NAMALWA (cell line): ENCODE measurements at places on chromosomes 7 and 10.

- no peak for DNase-seq
Observed at GRCh38 chr7:12210179-12211053, 678 bp upstream of the TMEM106B start.

DNA sequence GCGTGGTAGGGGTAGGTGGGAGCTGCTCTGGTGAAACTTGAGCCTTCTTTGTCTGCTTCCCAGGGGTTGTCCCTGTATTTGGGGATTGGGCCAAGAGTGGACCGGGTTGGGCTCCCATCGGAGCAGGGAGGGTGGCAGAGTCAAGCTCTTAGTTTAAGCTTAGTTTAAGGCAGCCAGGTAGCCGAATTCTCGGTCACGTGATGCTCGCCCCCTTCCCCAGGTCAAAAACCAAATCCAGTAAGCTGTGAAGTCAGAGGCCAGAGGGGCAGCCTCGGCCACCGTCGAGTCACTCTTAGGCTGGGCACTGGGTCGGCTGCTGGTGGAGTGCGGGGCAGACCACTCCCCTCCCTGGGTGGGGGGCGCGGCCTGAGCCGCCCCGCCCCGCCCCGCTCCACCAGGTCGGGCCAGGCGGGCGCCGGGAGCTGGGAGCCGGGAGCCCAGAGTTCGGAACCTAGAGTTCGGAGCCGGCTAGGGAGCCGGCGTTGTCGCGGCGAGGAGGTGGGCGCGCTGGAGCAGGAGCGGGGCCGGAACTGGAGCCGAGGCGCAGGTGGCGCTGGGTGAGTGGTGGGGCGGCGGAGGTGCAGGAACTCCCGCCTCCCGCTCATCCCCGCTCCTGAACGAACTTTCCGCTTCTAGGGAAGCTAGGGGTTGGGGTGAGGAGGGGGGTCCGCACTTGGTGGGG lies 2.8 kb upstream of the LZTS2 start:
- DNase-seq: peak; percentile 52

GRCh38 chr10:44240584-44241205 lies 144.2 kb downstream of the CXCL12 start:
- DNase-seq: no peak

GRCh38 chr10:70274643-70275042 lies 9.2 kb downstream of the NPFFR1 start:
- DNase-seq: no peak

DNA sequence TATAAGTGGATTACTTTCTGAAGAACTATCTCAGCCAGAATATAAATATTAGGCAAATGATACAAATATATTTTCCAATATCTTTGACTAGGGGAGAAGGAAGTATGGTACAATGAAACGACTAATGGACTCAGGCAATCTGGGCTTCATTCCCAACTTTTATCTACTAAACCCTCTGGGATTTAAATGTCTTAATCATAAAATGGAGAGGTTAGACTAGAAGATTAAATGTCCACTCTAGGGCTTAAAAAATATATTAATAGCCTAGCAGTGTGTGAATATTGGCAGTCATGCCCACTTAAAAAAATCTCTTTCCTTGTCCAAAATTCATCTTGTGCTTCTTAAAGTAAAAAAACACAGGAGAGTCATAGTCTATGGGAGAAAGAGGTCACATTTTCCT lies 98.3 kb downstream of the CTTNBP2 start:
- no peak for DNase-seq

GRCh38 chr7:159019111-159019510 lies 125.6 kb downstream of the VIPR2 start:
- no peak for DNase-seq

GRCh38 chr10:29815572-29815971 lies 180.8 kb upstream of the SVIL start:
- DNase-seq: no peak

DNA sequence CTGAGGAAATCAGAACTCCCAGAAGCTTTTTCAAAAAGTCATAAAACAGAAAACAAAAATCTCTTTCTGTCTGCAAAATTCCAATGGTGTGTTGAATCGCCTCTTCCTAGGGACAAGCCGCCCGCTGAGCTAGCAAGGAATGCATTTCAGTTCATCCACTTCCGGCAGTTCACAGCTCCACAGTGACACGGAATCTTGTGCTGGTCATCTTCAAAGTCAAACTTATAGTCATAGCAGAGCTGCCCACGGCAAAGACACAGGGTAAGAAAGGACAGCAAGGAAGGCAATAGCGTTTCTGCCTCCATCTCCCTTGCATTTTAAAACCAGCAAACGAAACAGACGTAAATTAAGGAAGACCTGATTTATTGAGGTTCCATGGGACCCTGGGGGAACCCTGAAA lies 111.2 kb downstream of the GALNT11 start:
- DNase-seq: no peak

- no peak for DNase-seq
Observed at GRCh38 chr10:79152423-79152817, 83.7 kb downstream of the ZMIZ1 start.

- DNase-seq: no peak
Observed at GRCh38 chr10:3442451-3442990, 269.9 kb upstream of the PITRM1 start.

GRCh38 chr10:77541247-77541646 lies 96.4 kb downstream of the KCNMA1 start:
- peak; percentile 1 for DNase-seq

DNA sequence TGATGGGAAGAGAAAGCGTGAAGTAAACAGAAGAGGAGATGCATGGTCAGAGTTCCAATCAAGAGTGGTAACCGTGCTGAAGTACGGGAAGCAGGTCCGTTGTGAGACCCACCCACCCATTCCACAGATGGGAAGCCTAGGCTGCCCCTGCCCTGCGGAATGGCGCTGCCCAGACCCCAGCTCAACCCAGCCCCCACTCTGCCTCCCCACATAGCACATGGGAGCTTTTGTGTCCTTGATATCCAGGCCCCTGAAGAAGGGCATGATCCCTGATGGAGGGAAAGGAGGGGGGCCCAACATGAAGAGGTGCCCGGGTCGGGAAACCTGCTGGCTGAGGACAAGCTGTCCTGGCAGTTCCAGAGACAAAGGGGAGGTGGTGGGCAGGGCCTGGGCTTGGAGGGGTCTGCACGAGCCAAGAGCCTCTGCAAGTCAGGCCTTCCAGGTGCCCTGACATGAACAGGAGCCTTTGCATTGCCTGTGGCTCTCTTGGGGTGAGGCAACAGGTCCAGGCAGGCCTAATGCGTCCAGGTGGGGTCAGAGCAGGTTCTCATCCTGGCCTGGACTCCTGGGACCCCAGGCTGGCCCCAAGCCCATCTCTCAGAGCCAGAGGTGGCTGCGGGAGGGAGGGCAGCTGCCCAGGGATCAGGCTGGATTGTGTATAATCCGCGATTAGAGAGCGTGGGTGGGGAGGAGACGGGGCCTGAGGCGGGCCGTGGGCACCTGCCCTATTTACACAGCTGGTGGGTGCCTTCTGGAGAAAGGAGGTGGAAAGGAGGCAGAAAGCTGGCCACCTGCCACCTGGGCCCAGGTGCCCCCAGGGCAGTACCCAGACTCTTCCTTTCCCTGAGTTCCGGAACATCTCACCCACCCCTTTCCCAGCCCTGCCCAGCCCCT lies 23.5 kb downstream of the YKT6 start:
- DNase-seq: no peak

DNA sequence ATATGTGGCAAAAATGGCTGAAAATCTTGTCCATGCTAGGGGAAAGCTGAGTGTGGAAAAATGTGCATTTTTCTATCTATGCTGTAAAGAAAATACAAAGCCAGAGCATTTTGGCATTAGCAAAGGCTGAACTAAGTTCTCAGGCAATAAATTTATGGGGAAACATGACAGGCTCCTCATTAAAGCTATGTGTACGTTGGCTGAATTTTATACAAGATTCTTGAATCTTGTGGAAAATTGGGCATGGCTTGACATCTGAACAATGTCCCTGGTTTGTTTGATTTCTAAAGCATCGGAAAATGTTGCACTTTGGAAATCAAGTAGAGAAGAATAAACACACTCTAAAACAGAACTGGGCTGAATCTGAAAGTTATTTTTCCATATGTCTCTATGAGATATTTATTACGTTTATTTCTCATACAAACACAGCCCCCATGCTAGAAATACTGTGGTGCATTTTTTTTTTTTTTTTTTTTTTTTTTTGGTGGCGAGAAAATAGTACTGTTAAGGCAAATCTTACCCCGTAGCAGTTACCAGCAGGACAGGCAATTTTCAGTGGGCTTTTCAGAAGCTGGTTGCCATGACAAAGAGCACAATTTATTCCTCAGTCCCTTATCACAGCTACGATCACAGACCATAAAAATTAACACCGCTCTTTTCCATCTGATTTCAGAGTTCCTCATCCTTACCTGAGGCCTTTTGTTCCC lies 16.9 kb downstream of the CPA1 start:
- no peak for DNase-seq

GRCh38 chr7:7769710-7770627 lies 51.6 kb upstream of the RPA3 start:
- DNase-seq: no peak

- DNase-seq: no peak
Observed at GRCh38 chr10:122460891-122461293, 461 bp upstream of the HTRA1 start.

- DNase-seq: no peak
Observed at GRCh38 chr10:122531939-122532338, 28.6 kb upstream of the DMBT1 start.

DNA sequence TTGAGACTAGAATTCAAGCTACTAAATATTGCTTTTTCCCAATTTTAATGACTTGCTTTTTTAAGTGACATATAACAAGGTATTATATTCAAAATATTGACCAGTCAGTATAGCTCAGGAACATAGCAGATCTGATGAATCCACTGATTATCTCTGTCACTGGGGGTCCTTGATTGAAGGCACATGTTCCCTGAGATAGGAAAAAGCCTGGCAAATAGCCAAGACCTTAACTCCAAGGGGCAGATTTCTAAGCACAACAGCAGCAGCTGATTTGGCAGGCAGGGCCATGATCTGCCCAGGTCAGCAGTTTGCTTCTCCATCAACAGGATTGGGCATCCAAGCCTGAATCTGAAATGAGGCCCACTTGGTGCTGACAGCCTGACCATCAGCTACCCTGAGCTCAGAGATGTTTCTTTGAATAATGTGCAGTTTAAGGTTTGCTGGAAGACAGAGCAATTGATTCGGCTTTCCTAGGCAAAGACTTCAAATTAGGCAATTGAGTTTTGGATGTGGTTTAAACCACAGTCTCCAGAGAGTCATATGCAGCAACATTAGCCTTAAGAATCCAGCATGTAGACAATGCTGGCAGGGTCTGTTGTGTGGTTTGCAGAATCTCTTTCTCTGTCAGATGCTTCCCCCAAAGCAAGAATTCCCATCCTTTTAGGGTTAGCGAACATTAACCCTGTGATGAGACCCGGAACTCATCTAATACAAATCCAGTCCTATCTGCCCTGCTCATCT lies 352.6 kb downstream of the ADRA2A start:
- no peak for DNase-seq

DNA sequence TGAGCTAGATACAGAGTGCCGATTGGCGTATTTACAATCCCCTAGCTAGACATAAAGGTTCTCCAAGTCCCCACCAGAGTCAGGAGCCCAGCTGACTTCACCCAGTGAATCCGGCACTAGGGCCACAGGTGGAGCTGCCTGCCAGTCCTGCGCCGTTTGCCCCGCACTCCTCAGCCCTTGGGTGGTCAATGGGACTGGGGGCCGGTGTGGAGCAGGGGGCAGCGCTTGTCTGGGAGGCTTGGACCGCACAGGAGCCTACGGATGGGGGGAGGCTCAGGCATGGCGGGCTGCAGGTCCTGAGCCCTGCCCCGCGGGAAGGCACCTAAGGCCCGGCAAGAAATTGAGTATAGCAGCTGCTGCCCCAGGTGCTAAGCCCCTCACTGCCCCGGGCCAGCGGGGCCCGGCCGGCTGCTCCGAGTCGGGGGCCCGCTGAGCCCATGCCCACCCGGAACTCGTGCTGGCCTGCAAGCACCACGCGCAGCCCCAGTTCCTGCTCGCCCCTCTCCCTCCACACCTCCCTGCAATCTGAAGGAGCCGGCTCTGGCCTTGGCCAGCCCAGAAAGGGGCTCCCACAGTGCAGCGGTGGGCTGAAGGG lies 1113.8 kb upstream of the LRRTM3 start:
- DNase-seq: no peak

DNA sequence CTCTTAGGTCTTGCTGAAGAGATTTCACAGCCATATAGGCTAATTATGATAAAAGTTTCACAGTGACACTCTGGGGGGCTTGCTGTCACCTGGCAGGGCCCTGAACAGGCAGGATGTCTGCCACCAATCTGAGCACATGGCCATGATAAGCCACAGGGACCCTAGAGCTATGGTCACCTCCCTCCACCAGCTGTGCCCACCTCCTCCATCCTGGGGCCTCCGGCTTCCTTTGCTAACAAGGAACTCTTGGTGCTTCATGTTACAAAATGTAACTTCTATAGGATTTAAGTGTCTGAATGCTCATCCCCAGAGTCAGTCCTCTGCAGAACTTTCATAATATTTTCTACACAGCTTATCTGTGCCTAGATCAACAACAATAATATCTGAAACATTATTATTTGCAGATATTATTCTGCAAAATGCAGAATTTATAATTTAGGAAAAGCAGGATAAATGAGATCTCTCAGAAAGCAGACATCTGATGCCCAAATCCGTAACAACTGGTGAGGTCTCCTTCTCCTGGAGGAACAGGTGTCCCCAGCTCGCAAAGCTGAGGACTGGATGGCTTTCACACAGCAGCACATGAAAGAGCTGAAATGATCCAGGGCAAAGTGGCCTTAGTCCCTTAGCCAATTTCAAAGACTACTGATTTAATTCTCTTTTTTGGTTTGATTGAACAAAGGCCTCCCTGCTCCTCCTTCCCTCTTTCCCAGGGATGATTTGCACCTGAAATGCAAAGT lies 287.0 kb upstream of the AOAH start:
- DNase-seq: no peak

GRCh38 chr7:101554584-101555268 lies 74.4 kb downstream of the MYL10 start:
- no peak for DNase-seq

DNA sequence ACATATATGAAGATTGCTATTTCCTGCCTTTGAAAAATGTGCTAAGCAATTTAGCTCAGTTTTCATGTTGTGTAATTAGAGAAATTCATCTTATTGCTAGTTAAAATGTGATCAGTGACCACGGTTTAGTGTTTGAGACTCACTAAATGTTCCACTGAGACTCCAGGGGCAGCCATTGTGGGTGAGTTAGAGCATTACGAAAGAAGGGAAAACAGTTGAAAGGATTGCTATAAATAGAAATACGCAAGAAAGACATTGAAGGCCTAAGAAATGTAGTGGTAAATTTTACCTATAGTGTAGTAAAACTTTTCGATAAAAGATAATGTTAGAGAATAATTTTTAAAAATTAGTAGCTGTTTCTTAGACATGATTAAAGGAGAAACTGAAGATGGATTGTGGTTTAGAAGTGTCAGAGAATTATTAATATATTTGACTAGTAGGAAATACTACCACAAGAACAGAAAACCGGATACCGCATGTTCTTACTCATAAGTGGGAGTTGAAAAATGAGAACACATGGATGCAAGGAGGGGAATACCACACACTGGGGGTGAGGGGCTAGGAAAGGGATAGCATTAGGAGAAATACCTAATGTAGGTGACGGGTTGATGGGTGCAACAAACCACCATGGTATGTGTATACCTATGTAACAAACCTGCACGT lies 394.5 kb downstream of the SEMA3D start:
- DNase-seq: no peak
